T-helper 2 cell (primary cell): ENCODE measurements at places on chromosomes 4 and X.

GRCh38 chr4:31375936-31376335, 655.8 kb downstream of the PCDH7 start:
- DNase-seq = no peak

GRCh38 chr4:111979921-111980320, 165.3 kb upstream of the FAM241A start:
- no peak for DNase-seq

DNA sequence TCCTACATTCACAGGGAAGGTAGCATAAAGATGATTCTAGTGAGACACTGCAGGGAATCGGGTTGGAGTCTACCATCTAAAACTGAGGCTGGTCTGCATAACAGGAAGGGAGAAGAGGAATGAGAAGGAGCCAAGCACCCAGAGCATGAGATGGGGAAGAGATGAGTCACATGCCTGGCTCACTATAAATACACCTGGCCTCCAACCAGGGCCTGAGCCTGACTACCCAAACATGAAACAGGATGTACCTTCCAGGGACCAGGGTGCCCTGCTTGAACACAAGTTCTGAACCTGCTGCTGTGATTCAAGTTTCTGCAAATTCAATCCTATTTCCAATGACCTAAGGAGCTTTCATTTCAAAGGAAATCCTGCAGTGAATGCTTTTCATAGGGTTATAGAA, 24.9 kb downstream of the CD99L2 start:
- DNase-seq = no peak

GRCh38 chr4:183142571-183143550, 43.8 kb downstream of the WWC2 start:
- no peak for DNase-seq

GRCh38 chr4:124753941-124754581, 41.5 kb upstream of the ANKRD50 start:
- DNase-seq = no peak

- DNase-seq = no peak
Observed at GRCh38 chr4:11743236-11743635, 314.5 kb upstream of the HS3ST1 start.

DNA sequence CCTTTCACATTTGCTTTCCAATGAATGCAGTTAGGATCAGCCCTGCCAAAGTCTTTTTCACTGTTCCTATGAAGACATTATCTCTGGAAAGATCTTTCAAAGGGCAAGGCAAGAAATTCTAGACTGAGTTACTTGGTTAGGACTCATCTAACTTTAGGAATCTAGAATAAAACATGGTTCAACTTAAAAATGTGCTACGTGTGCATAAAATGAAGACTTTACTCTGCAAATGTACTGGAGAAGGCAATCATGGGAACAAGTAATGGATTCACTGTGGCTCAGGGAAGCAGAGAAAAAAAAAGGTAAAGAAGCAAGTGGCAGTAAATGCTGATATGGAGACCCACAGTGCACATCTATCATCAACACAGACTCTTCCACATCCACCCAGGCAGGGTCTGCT, 297.4 kb downstream of the HNRNPD start:
- no peak for DNase-seq

DNA sequence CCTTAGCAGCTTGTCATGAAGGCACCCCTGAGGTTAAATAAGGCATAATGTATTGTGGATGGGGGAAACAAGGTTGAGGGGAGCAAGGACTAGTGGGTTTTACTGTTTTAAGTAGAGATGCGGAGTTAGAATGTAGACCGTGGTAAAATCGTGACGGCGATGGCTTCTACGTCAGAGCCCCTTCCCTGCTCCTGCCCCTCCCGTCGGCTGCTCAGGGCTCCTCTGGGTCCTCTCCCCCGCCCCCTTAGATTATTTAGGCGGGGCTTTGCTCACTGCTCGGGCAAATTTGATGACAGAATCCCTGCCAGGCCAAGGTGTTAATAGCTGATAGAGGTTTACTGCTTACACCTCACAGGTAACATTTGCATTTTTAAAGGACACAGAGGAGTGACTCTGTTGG, 2.3 kb downstream of the FRMPD3 start:
- DNase-seq = peak; percentile 46

DNA sequence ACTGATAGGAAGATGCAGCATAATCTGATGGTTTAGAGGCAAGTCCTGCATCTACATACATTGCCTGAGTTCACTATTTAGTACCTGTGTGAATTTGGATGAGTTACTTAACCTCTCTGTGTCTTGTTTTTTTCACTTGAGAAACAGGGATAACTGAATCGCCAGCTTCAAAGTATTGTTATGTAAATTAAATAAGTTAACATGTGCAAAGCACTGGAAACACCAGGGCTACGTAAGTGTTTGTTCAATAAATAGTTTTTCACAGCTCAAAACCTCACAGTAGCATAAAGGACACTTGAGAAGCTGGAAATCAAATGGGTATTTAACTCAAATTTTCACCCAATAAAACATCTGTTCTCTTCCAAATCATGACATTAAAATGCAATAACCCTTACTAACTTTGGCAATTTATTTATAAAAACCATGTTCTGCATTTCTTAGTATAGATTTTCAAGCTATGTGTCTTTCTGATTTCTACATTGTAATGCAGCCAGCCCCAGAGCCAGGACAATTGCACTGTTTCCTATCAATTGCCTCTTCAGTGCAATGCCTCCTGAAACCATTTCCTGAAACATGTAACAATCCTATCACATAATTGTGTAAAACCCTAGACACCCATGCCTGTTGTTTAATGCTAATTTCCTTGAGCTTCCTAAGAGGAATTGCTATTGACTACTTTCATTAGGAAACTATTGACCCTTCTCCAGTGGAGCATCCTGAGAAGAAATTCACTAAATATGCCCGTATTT, 177.1 kb downstream of the UNC5C start:
- DNase-seq = no peak

DNA sequence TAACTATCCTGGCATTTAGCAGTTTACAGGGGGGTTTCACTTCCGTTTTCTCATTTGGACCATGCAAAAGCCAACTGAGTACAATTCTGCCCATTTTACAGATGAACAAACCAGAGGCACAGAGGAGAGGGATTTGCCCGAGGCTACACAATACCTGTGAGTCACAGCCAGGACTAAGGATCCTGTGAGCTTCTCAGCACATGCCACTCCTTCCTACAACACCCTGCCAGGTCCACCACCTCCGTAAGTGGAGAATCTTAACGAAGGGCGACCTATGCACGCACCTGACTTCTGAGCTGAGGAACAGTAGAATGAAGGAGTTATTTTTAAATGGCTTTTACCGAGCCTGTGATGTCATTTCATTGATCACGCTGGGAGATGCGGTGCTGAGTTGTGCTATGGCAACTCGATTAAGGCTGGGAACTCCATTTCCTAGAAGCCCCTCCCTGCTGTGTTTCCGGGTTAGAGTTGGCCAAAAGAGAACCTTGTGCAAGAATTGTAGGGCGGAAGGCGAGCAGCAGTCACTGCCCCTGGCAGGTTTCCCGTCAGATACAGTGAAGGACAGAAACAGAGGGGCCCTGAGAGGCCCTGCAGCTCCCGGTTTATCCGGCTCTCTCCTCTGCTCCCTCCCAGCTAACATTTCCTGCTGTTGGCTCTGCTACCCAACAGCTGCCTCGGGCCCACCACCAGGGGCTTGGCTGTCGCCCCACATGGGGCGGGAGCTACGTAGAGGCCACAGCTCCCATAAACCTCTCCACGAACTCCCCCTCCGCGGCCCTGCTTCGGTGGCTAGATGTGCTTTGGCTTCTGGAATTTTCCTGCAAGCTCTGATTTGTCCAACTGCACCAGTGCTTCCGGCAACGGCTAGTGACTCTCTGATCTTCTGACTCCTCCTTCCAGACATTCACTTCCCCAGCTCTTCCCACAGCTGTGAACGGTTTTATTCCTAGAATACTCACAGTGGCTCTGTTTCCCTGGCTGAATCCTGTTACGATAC, 75.1 kb upstream of the USP9X start:
- DNase-seq = no peak

GRCh38 chr4:151806511-151806927, 45.7 kb upstream of the GATB start:
- no peak for DNase-seq

- no peak for DNase-seq
Observed at GRCh38 chr4:110087070-110087708, 111.2 kb downstream of the ELOVL6 start.

GRCh38 chr4:72314869-72315268, 254.2 kb downstream of the ADAMTS3 start:
- no peak for DNase-seq

DNA sequence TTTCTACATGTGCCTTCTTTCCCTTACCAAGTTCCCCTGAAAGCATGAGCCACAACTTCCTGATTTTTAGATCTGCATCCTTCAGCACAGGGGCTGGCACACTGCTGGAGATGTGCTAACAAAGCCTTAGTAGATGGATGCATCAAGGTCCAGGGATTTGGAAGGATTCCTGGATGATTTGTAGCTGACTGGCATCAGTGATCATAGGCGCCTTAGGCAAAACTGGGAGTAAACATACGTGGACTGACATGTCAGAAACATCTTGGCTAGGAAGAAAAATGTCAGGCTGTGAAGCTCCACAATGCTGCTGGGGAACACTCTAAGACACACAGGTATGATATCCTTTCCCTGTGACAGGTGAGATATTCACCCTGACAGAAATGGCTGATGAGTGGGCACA, 156.4 kb downstream of the AMELX start:
- DNase-seq = no peak

DNA sequence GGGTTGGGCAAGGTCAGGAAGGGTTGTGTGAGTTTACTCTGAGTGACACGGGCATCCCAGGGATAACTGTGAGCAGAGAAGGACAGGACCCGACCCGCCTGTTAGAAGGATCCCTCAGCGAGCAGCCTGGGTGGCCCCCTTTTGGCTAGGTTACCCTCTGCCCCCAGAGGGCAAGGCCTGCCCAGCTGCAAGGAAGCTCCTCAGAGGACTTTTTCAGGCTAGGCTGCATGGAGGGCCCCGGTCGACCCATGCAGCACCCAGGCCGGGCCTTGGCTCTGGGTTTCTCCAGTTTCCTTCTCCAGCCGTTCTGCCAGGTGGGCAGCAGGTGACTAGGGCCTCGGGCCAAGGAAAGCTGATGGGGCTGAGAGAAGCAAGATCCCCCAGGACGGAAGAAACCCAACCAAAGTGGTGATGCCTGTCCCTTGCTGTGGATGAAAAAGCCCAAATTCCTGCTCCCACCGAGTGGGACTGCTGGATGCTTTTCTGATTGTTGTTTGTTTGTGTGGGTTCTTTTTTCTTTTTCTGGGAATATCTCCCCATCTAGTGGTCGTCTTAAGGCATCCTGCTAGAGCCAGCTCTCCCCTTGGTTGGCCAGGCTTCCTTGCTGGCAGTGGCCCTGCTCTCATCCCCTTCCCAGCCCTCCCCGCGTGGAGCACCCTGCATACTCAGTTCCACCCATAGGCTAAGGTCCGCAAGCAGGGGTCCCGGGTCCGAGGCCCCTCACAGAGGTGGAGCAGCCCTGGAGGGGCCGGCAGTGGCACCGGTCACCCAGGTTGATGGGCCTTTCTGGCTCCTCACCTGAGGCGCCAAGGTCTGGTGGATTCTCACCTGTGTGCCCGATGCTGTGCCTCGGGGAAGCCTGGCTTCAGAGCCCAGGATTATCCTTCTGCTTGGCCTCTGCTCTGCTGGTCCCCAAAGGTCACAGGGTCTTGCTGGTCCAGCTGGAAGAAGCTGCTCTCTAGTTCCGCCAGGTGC, 1.8 kb downstream of the ZFP92 start:
- DNase-seq = no peak

DNA sequence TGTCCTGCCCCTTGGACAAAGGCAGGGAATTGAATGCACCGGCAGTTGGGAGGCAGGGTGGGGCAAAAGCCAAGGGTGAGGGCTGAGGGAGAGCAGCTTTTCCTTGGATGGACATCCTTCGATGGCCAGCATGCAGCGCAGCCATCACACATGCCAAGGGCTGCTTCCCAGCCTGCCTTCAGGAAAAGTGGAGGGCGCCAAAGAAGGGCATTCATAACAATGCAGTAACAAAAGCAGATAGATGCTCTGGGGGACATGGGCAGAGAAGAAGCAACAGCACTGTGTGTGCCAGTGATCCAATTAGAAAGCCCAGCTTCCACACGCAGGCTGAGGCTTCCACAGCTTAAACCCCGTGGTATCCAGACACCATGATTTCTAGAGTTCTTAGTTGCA, 71.5 kb downstream of the TSPAN5 start:
- DNase-seq = no peak

GRCh38 chrX:43753637-43754036, 97.5 kb downstream of the MAOA start:
- DNase-seq = peak; percentile 75

DNA sequence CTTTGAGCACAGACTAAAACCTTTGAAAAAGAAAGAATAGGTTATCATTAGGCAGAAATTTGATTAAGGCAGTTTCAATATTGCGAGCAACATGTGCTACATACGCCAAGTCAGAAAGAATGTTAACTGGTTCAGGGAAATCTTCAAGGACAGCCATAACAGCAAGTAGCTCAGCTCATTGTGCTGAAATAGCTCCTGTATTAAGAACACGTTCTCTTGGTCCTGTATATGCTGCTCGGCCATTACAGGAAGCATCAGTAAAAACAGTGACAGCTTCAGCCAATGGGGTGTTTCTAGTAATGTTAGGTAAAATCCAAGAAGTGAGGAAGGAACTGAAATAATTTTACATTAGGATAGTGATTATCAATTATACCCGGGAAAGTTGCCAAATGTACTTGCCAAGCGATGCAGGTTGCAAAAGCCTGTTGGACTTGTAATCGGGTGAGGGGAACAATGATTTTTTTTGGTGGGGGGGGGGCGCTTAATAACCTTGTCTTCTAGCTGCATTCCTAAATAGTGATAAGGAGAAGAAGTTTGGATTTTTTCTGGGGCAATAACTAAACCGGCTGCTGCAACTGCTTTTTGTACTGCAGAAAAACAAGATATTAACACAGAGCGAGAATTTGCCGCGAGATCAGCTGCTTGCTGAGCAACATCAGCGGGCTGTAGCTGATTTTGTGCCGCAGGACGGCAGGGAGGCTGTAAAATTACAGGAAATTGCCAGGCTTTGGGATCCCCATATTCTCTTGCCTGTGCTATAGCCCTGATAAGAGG, 49.4 kb upstream of the RASSF6 start:
- no peak for DNase-seq

DNA sequence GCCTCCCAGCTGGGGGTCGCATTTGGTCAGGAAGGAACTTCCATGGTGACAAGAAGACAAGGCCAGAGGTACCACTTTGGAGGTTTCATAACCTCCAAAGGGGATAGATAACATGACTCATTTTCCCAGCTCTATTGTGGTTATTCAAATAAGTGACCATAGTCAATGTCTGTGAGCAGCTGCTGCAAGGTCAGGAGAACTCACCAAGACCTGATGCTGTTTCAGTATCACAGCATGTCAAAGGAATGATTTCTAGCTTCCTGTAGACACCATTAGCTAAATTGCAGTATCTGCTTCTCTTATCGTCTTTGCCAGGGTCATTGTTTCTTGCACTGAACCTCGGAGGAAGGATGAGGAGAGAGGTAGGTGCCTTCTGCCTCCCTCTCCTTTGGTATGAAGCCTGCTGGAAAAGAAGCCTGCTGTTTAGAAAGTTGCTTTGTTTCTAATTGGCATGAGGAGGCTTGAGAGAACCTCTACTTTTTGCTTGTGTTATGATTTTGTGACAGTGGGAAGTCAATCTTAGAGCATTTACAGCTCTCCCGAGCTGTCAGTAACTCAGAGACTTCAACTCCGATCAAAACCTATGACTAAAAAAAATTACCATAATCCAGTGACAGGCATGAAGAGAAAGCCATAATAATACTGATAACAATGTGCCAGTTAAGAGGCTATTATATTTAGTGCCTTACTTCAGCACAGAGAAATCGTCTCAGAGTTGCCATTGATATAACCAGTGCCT, 38.0 kb upstream of the GATB start:
- DNase-seq = no peak

- DNase-seq = no peak
Observed at GRCh38 chr4:101787701-101788316, 2.7 kb upstream of the BANK1 start.

- no peak for DNase-seq
Observed at GRCh38 chr4:138501614-138502013, 259.5 kb upstream of the SLC7A11 start.
